Cortex of kidney (tissue), 1 donor: ENCODE measurements at places on chromosomes 11 and 22.
A peak's percentile ranks its signal among the peaks of the same experiment; 100 is the strongest.

- no peak for DNase-seq
Measured at GRCh38 chr11:29507376-29507775, 509.5 kb downstream of the KCNA4 start.

DNA sequence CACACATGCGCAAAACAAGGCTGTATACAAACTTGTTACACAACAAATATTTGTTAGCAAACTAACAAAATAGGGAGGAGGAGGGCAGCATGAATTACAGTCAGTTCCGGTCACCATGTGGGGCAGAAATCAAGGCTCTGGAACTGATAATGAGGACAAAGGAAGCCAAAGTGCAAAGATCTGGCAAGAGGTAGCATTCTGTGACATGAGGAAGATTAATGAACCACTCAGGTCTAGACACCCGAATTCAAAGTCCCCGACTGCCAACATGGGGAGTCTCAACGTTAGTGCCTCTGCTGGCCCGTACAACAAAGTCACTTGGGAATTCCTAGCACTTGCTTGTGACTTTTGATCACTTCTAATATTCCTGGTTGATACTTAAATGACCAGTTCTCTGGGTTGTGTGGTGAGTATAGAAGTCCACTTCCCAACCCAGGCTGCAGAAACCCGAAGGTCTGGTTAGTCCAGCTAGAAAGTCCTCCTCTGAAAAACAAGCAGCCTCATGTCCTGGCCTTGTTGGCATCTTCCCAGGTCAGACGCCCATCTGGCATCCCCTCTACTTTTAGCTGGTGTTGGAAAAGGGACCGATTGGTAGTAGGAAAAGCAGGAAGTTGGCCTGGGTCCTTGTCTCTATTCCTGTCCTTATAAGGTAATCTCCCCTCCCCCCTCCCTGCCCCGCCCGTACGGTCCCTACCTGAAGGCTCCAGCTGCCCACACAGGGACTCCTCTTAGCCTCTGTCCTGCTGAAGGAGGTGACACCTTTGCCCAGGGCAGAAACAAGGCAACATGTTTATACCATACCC is 1.6 kb downstream of the SUN2 start:
- DNase-seq, result no peak

DNA sequence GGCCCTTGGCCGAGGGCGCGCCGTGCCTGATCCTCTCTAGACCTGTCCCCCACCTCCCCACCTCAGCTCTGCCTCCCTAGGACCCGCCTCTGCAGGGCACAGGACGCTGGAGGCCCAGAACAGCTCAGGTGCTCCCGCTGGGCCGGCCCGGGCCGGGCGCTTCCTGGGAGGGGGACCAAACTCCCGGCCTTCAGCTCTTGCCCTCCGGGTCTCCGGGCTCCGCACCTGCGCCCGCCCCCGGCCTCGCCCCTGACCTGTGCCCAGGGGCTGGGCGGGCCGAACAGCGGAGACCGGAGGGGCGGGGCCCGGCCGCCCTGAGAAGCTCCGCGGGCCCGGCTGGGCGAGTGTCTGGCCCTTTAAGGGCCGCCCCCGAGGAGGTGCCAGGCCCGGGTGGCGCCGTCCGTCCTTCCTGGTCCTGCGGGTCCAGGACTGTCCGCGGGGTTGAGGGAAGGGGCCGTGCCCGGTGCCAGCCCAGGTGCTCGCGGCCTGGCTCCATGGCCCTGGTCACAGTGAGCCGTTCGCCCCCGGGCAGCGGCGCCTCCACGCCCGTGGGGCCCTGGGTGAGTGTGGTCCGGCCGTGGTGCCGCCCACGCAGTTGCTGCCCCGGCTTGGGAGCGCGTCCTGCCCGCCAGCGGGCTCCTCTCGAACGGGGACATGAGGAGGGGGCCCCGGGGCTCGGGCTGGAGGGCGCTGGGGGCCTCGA is at the start of gene SSH3:
Gene SSH3, plus strand, starts transcription at position 399 of the 703 bp plus-strand sequence. Its CDS starts 96 bp downstream, at position 495.
- peak; percentile 75 for DNase-seq

DNA sequence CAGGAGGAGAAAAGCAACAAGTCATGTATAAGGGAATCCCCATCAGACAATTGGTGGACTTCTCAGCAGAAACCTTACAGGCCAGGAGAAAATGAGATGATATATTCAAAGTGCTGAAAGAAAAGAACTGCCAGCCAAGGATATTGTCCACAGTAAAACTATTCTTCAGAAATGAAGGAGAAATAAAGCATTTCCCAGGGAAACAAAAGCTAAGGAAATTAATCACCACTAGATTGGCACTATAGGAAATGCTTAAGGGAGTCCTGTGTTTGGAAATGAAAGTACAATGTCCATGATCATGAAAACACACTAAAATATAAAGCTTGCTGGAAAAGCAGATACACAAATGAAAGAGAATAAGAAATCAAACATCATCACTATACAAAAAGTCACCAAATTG is 282.0 kb downstream of the BLID start:
- no peak for DNase-seq

DNA sequence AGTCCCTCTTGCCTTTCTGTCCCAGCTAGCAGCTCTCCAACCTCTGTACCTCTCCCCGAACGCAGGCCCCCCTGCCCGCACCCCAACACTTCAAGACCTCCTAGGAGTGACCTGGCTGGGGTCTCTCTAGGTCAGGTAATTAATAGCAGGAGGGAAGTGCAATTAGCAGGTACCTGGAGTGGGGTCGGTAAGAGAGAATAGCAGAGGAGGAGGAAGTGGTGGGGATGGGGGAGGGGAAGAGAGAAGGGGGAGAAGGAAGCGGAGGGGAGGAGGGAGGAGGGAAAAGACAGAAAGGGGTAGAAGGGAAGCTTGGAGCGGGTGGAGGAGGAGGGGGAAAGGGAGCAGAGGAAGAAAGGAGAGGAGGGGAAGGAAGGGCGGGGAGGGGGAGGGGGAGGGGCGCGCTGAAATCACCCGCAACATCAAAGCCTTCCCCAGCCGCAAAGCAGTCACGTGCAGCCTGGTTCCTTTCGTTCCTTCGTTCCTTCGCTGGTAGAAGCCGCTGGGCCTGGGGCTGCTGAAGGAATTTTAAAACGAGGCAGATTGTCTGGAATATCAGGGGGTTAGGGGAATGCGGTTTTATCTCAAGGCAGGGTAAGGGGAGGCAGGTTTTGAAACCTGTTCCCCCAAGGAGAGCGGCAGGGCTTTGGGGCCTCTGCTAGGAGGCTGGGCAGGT is 29.3 kb upstream of the TCF20 start:
- no peak for DNase-seq

DNA sequence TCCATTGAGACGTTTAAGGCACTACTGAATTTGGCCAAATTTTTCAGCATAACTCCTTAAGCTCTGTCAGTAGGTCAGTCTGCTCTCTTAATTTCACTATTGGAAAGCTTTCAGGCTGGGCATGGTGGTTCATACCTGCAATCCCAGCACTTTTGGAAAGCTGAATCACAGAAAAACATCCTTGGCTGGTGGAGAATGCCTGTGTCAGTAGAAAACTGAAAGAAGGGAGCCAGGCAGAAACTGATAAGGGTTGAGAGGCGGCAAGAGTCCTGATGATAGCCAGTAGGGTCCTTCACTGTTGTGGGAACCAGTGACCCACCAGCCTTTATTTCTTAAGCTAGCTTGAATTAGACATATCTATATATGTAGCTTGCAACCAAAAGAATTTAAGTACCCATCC is 22.6 kb downstream of the NEU3 start:
- DNase-seq, result no peak
